ENCODE measurements at places on chromosomes 3 and 15.

GRCh38 chr15:62135532-62136134 is 29.5 kb downstream of the C2CD4B start:
- no peak for DNase-seq

DNA sequence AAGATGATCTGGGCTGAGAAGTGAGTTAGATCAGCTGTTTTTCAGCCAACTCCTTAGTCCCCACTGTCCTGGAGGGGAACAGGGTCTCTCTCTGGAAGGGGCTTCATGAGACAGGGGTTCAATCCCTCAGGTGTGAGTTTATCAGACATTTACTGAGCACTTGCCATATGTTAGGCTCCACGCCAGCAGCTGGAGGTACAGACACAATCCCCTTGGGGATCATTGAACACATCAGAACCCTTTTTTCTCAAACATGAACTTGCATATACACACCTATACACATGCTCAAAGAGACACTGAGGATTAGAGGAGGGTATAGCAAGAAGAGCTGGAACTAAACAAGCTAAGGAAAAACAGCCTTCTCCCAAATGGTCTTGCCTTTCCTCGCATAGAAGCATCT is 5.5 kb upstream of the BMF start:
- DNase-seq: no peak

GRCh38 chr3:99883138-99883461 is 65.4 kb downstream of the CMSS1 start:
- DNase-seq: no peak

DNA sequence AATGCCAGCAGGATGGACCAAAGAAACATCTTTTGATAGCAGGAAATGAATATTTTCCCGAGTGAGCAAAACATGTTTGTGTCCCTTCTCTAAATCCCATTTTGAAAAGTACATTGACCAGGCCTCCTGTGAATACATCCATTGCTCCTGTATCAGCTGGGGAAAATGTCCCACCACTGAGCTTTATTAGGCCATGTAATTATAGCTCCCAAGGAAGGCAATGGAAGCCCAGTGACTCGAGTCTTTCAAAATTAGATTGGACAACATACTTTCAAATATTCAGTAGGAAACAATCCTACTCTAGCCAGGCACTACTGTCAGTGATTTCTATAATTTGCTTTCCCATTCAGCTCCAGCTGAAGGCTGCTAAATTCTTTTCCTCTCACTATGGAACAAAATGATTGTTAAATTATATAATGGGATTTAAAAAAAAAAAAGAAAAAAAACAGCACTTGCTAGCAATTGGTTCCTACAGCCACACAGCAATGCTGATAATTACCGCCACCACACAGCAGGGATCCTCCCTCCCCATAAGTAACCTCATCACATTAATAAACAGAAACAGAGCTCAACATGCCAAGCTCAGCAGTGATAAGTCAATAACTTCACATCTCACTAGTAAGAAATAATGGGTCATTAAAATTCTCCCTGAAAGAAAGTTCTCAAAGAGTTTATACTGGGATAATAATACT is 172.4 kb upstream of the SLC2A2 start:
- no peak for DNase-seq

GRCh38 chr15:31293655-31294054 is 33.0 kb upstream of the KLF13 start:
- DNase-seq: no peak

DNA sequence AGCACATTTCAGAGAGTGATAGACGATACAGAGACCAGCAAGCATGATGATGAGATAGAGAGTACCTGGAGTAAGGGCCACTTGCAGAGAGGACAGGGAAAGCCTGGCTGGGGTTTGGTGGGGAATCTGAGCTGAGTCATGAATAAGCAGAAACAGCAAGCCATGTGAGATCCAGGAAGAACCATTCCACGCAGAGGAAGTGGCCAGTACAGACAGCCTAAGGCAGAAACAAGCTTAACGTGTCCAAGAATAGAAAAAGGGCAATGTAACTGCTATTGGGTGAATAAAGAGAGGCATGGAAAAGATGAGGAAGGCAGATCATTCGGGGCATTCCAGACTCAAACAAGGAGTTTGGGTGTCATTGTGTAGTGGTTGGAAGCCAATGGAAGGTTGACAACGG is 816.3 kb upstream of the CFAP20DC start:
- no peak for DNase-seq

DNA sequence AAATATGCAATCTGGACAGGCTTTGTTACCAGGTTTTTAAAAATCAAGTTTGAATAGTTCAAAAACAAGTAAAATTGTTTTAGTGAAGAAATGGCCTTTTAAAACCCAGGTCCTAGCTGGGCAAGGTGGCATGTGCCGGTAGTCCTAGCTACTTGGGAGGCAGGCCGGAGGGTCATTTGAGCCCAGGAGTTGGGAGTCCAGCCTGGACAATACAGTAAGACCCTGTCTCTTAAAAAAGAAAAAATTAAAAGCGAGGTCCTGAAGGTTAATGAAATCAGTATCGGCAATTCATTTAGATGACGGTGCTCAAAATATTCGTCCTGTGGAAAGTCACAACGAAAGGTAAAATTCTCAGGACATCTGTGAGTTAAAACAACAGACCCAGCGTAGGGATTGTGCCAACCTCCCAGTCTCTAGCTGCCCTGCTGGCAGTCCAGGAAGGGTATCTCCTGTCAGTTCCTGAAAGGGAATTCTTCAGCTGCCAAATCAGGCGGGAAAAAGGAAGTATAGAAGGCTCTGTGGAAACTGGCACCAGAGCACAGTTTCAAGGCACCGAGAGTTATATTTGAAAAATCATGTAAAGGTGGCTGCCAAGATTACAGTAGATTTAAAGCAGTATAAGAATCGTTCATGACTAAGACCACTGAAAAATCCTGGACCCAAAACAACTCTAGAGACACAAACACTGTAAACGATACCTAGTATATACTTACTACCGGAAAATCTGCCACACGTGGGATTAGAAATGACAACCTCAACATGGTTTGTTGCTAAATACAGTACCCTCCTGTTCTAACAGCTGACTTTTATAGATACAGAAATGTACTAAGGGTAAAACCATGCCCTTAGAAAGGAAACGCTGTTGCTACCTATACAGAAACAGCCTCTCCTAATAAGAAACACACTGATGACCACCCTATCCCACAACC is 1.2 kb upstream of the ABHD17C start:
- no peak for DNase-seq

All from activated CD4-positive, alpha-beta T cell treated with anti-CD3 and anti-CD28 coated beads for 4 hours (primary cell).